Fibroblast of skin of back (primary cell): ENCODE measurements at places on chromosomes 3 and 15.

GRCh38 chr3:187943677-187944389, 198.6 kb upstream of the BCL6 start:
- peak; percentile 65 for DNase-seq

- DNase-seq, result no peak
These were observed 492.2 kb downstream of the AGBL1 start for GRCh38 chr15:86571873-86572272.

DNA sequence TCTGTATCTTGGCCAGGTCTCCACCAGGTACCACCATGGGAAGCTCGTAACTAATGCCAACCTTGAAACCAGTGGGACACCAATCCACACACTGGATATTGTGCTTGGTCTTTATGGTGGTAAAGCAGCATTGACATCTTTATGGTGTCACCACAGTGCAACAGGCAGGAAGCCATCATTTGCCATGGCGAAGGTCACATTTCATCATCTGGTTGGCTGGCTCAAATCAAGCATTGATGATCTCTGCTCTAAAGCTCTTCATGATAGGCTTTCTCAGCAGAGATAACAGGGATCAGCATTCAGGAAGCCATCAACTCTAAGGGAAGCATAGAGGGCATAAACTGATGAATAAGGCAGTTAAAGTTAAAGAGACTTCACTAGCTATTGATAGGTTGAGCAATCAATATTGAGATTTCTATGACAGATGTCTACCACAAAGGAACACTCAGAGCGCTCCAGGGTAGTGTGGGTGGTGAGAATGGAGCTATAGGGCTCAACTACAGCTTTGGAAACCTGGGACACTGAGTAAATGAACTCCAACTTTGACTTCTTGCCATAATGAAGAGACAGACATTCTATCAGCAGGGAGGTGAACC, 54.1 kb upstream of the ACTC1 start:
- no peak for DNase-seq

DNA sequence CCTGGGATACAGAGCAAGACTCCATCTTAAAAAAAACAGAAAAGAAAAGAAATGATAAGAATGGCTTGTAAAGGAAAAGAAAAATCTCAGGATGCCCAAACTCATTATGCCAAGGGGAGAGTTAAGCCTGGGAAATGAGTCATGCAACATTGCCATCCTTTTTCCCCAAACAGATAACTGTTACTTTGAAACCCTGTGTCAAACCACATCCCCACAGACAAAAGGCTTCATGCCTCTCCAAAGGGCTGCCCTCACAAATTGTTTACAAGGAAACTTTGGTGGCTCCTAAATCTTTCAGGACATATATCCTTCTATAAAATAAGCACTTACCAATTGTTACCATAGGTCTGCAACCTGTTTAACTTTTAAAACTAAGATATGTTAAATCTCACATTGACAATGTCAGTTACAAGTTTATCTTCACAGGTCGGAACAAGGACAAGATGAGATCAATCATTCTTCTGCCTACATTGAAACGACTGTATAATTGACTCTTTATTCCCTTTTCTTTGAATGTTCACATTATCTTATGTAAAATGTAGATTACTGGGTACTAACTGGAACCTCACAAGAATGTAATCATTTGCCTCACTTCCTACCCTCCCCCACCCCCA, 18.6 kb upstream of the SENP7 start:
- DNase-seq, result no peak

GRCh38 chr3:73614419-73614818, 10.3 kb downstream of the PDZRN3 start:
- peak; percentile 59 for DNase-seq

DNA sequence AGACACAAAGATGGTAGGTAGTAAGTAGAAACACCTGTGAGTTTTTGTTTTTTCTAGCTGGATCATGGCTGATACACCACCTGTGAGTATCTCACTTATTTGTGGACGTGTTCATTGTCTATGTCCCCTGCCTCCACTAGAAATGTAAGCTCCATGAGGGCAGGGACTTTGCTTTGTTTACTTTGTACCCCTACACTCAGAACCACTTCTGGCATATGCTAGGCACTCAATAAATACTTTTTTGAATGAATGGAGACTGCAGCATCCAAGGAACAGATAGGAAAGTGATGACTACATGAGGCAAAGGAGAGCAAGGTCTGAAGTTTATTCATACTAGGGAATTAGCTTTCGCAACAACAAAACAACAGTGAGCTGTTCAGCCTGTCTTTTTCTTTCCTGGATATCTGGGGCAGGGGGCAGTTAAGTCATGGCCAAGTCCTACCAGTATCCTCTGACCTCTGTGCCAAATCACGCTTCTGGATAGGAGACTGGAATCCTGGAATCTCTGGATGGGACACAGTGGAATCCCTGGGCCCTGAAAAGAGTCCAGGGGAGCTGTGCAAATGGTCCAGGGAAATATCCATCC, 11.6 kb upstream of the EPB42 start:
- DNase-seq, result no peak

DNA sequence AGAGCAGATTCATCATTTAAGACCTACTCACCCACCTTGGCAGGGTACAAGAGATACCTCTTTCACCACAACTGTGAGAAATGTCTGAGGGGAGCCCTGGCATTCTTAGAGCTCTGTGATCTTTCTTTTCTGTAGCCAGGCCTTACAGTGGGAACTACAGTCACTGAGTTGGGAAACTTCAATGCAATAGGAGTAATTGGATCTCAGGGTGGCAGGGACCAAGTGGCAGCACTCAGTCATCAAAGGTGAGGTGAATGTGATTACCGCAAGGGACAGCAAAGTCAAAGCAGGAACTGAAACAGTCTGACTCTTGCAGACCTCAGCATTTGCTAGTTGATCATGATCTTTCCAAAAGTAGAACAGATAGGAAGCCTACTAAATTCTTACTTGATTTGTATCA, 7.2 kb upstream of the MCF2L2 start:
- no peak for DNase-seq

DNA sequence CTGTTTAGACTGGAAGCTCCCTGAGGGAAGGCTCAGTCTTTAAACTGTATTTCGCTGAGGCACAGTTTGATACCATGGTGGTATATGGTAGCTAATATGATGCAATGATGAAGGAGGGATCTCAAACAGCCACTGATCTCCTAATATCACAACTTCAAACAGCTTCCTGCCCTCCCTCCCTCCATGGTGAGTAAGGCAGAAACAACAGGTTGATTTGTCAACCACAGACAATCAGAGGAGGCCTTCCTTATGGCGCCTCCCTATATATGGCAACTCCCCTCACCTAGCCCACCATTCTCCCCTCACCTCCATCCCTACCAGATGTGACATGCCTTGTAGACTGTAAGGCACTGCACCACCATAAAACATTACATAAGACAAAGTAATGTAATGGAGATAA, 316.5 kb upstream of the ICE2 start:
- DNase-seq, result no peak

GRCh38 chr3:17054301-17054981, 169.7 kb downstream of the PLCL2 start:
- no peak for DNase-seq
